ENCODE measurements at places on chromosomes 12 and 14. TPM values are rescaled to one million over a fixed set of nuclear protein-coding genes. Genes with fewer than 3 reads are reported as not detected.

Gene VRTN
- not detected for total RNA-seq

Gene C12orf54
- total RNA-seq, result not detected

Gene LPAR5
- 0.71 TPM for total RNA-seq

Gene SLC17A8
- total RNA-seq, result not detected

Gene PAPLN
- 4.0 TPM for total RNA-seq

Gene SYT1
- total RNA-seq, result 5.6 TPM

Gene ENDOU
- total RNA-seq, result not detected

Gene SMCO3
- not detected for total RNA-seq

Gene PCNX1
- total RNA-seq, result 22.6 TPM

Gene AQP5
- total RNA-seq, result not detected

Gene OR4K5
- not detected for total RNA-seq

Gene PARPBP
- total RNA-seq, result 19.5 TPM

Gene NGB
- total RNA-seq, result not detected

Gene MDM1
- 6.1 TPM for total RNA-seq
